ENCODE measurements at places on chromosomes 1 and 21.
A peak's percentile ranks its signal among the peaks of the same experiment; 100 is the strongest.

DNA sequence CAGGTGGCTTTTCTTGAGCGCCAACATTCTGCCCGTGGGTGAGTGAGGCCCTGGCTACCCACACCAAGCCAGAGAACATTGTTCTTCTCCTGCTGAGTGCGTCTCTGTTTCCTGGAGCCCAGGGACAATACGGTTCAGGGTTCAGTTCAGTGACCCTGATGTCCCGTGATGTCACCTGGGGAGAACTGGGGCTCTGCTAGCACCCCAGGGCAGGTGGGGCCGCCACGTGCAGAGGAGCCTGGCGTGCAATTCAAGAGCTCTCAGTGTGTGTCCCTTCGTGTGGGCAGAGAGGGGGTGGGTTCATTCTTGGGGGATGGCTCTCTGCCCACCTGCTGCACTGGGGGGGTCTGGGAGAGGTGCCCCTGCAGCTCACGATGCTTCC is 18.2 kb upstream of the PEX10 start:
- DNase-seq: no peak

DNA sequence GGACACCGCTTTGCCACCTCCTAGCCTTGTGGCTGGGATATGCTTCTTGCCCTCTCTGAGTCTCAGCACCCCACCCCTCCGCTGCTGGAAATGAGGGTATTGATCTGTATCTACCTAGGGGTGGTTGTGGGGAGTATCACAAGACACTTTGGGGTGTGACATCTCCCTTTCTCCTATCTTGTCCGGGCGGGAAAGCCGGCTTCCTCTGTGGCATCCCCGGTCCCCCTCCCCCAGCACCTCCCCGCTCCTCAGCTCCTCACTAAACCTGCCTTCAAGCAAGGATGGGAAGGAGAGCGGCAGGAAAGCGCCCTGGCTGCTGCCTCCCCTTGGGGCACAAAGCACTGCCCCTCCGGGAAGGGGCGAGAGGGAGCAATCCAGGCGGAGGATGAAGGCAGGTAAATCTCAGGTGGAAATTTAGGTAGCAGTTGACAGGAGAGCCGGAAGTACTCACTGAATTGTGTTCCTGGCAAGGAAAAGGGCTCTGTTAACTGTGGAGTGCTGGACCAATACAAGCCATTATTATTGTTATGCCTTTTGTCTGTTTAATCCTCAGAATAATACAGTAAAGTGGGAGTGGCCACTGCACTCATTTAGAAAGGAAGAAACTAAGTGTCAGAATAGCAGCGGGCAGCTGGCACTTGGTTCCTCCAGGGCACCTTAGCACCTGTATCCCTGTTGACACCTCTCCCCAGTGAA is 49.0 kb upstream of the LRP8 start:
- DNase-seq: no peak

DNA sequence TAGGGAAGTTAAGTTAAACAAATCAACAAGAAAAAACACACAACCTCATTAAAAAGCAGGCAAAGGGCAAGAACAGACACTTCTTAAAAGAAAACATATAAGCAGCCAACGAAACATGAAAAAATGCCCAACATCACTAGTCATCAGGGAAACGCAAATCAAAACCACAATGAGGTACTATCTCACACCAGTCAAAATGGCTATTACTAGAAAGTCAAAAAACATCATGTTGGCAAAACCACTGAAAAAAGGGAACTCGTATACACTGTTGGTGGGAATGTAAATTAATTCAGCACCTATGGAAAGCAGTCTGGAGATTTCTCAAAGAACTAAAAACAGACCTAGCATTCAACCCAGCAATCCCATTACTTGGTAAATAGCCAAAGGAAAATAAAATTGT is 51.1 kb downstream of the HSF2BP start:
- no peak for DNase-seq

DNA sequence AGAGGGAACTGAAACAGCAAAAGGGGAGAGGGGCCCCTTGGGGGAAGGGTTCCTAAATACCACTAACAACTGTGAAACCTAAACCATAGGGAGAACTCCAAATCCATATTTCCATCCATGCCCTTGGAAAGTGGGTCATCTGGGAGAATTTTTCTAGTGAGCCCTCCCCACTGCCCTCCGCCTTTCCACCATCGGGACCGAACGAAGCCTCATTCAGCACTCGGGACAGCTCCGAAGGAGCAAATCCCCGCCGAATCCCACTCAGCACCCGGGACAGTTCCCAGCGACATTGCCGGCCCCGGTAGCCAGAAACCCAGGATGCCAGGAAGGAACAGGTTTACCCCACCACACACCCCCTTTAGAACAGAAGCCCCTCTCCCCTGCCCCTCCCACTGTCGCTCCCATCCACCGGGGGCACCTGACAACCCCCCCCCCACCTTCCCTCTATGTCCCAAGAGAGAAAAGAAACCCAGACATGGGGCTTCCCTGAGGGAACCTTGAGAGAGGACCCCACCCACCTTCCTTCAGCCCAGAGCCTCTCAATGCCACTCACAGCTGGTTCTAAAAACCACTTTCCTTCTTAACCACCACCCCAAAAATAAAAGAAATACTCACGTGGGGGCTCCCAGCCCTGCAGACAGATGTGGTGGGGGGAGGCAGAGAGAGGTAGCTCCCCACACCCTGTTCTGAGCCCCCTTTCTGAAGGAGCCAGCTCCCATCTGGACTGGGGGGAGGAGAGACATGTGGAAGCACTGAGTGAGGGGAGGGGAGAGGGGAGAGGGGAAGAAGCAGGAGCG is 4.5 kb downstream of the DLGAP3 start:
- peak; percentile 41 for DNase-seq

DNA sequence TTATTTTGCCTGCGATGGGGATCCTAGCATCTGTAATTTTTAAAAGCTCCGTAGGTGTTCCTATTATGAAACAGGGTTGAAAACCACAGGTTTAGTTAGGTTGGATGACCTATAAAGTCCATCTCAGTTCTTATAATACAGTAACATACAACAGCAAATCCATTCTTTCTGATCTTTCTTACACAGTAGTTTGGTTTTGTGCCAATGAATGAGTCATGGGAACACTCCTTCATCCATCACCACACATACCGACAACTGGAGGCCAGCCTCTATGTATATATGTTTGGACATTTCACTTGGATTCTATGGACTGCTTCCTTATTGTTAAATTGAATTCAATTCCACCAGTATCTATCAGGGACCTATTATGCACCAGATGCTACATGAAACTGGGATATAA is 118.4 kb upstream of the L1TD1 start:
- DNase-seq: no peak

DNA sequence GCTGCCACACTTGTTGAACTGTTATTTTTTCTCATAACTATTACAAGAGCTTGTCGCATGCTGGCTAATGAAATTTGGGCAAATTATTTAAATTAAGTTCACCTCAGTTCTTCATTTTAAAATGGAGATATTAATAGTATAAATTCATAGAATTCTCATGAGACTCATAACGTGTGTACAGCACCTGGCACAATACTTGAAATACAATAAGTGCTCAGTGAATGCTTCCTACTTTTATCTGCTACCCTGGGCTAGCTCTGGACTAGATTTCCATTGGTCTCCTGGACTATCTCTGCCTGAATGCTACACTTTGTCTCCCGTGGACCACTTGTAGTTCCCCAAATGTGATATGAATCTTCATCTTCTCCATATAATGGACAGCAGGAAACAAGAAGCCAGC is 919 bp downstream of the SLAMF6 start:
- no peak for DNase-seq

GRCh38 chr1:174968750-174969244 is 30.9 kb upstream of the CACYBP start:
- DNase-seq: peak; percentile 35

GRCh38 chr1:214707306-214708087 is 104.5 kb downstream of the CENPF start:
- DNase-seq: no peak

GRCh38 chr1:239155466-239156091 is 230.8 kb upstream of the CHRM3 start:
- DNase-seq: no peak

- no peak for DNase-seq
Observed at GRCh38 chr1:212555426-212555825, 53.1 kb upstream of the ATF3 start.

- DNase-seq: no peak
Observed at GRCh38 chr1:19676438-19676922, 11.8 kb downstream of the HTR6 start.
